ENCODE measurements at places on chromosomes 4 and X.

- no peak for DNase-seq
These were observed 118.3 kb upstream of the GABRA2 start for GRCh38 chr4:46508216-46508615.

DNA sequence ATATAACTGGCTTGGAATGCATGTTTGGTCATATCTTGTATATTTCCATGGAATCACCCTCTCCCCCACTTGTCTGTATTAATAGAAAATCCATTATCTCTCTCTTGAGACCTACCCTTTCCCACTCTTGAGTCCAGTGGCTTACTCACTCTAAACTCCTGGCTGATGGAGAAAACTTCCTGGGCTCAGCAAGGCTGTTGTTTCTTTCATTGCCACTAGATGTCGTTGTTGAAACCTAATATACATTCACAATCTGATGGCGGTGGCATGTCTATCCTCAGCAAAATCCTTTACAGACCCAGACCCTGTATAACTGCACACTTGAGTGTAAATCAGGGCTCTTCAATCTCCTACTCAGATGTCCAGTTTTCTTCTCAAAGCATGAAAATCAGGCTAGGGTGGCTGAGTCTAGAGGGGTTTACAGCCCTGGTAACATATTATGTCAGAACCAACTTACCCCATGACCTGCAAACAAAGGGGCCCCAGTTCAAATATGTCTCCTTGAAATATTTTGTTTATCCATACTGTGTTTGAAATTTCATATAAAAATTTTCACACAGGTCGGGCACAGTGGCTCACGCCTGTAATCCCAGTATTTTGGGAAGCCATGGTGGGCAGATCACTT lies 70.0 kb upstream of the FAM241A start:
- DNase-seq = peak; percentile 57

DNA sequence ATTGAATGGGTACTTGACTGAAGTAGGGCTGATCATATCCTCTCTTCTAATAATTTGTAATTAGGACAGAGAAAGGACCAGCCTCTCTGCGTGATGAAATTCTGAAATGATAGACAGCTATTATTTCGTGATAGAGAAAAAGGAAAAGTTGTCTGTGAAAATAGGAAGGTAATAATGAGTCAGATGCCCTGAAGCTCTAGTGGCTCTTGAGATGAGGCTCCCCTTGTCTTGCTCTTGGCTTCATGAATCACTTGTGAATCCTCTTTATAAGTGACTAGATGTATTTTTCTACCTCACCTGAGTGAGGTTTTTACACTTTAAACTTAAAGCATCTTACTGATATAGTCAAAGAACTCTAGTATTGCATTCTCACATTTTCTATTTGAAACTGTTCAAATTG lies 888.9 kb downstream of the PCDH18 start:
- DNase-seq = no peak

DNA sequence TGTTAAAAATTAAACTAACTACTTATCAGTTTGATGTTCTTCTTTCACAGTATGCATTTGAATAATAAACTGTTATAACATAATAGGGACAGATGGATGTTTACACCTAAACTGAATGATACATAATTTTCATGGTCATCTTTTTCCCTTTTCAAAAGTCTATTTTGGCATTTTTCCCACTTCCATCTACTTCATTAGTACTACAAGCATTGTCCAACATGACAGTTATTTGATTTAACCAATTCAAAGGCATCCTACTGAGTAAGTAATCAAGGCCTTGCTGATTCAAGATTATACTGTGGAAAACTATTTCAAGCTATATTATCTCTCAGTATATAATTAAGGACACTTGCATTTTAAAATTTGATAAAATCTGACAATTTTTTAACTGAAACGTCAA lies 212.9 kb downstream of the FAT4 start:
- no peak for DNase-seq

GRCh38 chrX:129188231-129188630 lies 335.1 kb downstream of the SMARCA1 start:
- no peak for DNase-seq

DNA sequence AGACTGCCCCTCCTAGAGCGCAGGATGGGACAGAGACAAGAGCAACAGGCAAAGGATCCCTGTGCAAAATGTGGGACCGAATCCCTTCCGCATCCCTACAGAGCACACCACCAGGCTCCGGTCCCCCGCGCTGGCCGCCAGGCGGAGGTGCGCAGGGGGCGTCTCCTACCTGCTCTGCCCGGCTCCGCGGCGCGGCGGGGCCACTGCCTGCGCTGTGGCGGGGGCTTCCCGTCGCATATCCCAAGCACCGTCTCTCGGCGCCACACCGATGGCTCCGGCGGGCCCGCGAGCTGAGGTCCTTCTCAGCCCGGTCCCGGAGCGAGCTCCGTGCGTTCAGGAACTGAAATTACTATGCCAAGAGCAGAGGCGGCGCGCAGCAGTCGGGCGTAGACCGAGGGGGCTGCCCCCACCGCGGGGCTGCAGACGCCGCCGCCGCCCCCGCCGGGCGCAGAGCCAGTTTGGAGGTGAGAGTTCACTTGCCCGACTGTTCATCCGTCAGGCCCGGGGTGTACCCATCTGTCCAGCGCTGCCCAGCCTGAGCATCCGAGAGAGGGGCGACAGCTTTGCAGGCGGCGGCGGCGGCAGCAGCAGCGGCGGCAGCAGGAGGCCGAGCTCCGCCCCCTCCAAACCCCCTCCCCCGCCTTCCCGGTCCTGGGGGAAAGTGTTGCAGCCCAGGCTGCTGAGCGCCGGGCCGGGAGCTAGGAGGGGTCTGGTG lies at the start of gene GPRIN3:
Gene GPRIN3 (minus strand): TSS at position 355 of the 715 bp plus-strand sequence. CDS start 57,690 bp downstream, outside the sequence.
- DNase-seq = no peak

GRCh38 chr4:76677571-76678326 lies 220.2 kb downstream of the SOWAHB start:
- DNase-seq = no peak

DNA sequence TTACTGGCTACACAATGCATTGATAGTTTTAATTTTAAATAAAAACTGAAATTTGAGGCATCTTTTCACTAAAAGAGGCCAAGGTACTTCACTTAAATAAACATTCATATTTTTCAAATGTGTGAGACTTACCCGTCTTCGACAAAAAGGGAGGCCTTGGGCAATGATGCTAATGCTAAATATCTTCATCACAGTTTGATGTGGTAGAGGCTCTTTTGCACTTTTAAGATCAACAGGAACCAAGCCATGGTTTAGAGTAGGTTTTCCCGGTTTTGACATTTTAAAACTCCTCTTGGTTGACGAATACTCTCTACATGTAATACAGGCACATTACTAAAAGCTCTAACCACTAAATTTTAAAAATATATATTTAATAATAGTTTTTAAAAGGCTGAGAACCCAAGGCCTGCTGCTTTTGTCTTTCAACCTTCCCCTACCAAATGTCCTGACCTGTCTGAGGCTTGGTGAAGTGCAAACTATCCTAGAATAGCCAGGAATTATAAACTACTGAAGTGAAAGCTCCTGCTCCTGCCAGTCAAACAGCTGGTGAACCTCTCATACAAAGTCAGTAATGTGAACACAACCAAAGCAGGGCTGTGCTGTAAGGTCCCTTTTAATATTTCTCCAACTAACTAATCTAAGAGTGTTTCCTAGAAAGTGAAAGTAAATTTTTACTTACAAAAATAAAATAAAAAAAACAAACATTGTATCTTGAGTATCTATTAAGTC lies 153.7 kb downstream of the FBXW7 start:
- peak; percentile 7 for DNase-seq

DNA sequence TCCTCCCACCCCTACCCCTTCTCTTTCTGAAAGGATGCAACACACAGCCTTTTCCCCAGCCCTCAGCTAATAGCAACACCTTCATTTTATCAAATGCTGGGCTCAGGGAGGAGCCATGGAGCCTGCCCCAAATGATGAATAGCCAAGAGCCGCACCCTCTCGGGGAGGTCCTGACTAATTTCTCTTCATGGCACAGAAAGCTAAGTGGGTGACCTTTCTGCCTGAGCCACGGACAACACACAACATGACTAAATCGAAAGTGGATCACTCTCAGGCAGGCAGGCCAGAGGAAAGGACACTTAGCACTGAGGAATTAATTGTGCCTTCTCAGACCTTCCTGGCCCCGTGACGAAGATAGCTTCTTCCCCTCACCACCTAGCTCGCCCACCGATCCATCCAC lies 165.1 kb upstream of the RAI2 start:
- peak; percentile 0 for DNase-seq

DNA sequence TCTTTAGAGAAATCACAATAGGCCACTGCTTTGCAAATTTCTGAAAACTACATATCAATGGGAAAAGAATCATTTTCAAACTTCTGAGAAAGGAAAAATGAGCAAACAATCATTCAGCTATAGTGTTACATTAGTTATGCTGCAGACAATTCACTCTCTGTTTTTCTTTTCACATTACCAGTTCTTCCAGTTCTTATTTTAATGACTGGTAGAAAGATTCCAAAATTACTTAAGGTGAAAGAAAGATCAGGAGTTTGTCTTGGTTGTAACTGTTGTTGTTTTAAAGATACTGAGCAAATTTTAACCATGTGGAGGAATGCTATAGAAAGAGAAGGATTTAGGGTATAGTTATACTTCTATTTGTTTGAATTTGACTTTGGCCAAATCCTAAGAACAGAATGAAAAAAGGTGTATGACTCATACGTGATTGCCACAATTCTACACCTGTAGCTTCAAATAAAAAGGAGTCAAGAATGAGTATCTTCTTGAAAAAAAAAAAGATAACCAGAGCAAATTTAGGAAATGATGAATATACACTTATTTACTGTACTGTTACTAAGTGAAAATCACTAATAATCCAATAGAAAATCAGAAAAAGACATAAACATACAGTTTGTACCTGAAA lies 21.0 kb upstream of the RASGEF1B start:
- DNase-seq = no peak

DNA sequence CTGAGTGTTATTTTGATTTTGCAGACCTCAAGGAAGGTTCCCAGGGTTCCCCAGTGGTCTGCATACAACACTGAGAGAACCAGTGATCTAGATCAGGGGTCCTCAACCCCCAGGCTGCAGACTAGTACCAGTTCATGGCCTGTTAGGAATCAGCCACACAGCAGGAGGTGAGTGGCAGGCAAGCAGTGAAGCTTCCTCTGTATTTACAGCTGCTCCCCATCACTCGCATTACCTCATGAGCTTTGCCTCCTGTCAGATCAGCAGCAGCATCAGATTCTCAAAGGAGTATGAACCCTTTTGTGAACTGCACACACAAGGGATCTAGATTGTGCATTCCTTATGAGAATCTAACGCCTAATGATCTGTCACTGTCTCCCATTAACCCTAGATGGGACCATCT lies 28.5 kb downstream of the EDNRA start:
- DNase-seq = no peak

- no peak for DNase-seq
These were observed 238.2 kb downstream of the C4orf33 start for GRCh38 chr4:129334136-129334535.

- no peak for DNase-seq
These were observed 23.5 kb upstream of the PDE6B start for GRCh38 chr4:601612-602558.

GRCh38 chr4:105276361-105277104 lies 129.9 kb downstream of the TET2 start:
- no peak for DNase-seq

GRCh38 chr4:138341739-138342415 lies 99.7 kb upstream of the SLC7A11 start:
- DNase-seq = peak; percentile 68

GRCh38 chr4:122894827-122895226 lies 27.6 kb downstream of the NUDT6 start:
- DNase-seq = no peak

DNA sequence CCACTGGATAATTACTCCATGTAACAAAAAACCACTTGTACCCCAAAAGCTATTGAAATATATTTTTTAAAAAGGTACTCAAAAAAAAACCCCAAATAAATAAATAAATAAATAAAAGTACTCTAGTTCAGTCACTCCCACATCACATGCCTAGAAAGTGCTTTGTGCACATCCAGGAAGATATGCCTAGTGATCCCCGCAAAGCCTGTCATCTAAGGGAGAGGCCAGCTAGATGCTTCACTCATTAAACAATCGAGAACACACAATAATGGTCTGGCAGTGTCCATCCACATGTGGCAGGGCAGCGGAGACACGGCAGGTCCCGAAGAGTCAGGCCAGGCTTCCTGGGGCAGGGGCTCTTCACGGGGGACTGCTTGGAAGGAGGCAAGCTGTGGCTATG lies 47.6 kb downstream of the RAB33B start:
- no peak for DNase-seq

GRCh38 chrX:131746491-131746968 lies 202.7 kb downstream of the OR13H1 start:
- peak; percentile 36 for DNase-seq

- DNase-seq = no peak
These were observed 114.2 kb downstream of the FGF16 start for GRCh38 chrX:77561372-77561771.

DNA sequence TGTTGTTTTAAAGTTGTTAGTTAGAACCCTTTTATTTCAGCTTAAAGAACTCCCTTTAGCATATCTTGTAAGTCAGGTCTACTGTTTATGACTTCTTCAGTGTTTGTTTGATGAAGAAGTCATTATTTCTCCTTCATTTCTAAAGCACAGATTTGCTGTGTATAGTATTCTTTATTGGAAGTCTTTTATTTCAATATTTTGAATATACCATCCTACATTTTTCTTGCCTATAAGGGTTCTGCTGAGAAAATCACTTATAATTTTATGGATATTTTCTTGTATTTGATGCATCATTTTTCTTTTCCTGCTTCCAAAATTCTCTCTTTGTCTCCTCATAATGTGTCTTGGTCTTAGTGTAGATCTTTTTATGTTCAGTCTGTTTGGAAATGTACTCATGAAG lies 134.5 kb downstream of the CPXCR1 start:
- no peak for DNase-seq

DNA sequence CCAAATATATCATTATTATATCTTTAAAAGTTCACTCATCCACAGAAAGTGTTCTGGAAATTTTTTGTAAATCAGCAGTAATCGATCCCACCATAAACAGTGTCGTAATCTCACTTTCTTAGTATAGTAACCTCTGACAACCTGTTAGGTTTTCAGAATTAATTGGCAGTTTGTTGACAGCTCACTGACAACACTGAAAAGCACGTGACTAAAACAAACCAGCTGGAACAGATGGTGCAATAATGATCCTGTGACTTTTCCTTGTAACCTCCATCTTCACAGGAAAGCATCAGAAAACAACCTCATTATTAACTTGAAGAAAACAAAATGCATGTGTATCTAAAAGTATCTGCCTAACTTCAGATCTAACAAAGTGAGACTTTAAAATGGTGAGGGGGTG lies 48.5 kb downstream of the FSTL5 start:
- DNase-seq = no peak

DNA sequence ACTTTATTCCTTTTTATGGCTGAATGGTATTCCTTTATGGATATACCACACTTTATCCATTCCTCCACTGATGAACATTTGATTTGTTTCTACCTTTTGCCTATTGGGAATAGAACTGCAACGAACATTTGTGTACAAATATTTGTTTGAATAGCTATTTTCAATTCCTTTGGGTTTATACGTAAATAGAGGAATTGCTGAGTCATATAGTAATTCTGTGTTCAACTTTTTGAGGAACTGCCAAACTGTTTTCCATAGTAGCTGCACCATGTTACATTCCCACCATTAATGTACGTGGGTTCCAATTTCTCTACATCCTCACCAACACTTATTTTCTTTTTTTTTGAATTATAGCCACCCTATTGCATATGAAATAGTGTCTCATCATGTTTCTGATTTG lies 156.5 kb upstream of the ATP6AP2 start:
- DNase-seq = no peak

GRCh38 chr4:106708464-106708816 lies 327.7 kb downstream of the DKK2 start:
- DNase-seq = no peak

Measured in GM12865 (cell line).